Hematopoietic multipotent progenitor cell treated with erythropoietin and hydrocortisone succinate and interleukin-3 and kit ligand, for 8 days (in vitro differentiated cells): ENCODE measurements at places on chromosomes 3 and 15.

GRCh38 chr3:147015334-147015733 is 391.0 kb downstream of the ZIC4 start:
- DNase-seq, result no peak

GRCh38 chr15:61938249-61938648 is 122.0 kb downstream of the VPS13C start:
- DNase-seq, result no peak

GRCh38 chr15:54772663-54773062 is 424.1 kb downstream of the RSL24D1 start:
- DNase-seq, result no peak

DNA sequence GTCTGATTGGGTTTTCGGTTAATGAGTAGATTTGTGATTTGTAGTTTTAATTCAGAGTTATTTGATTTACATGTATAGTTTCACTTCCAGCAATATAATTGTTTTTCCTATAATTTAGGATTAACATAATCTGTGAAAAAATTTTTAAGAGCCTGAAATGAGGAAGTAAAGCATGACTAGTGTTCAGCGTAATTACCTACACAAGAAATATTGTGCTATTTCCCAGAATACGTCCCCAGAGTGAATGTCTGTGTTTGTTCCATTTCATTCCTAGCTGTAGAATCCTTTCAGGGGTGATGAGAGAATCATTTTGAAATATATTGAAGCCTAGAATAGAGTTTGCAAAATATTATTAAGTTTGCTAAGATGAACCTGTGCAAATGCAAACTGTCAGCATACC is 247.1 kb downstream of the BBX start:
- DNase-seq, result no peak

- peak; percentile 57 for DNase-seq
These were observed 30.5 kb upstream of the CCNL1 start for GRCh38 chr3:157190380-157190872.

DNA sequence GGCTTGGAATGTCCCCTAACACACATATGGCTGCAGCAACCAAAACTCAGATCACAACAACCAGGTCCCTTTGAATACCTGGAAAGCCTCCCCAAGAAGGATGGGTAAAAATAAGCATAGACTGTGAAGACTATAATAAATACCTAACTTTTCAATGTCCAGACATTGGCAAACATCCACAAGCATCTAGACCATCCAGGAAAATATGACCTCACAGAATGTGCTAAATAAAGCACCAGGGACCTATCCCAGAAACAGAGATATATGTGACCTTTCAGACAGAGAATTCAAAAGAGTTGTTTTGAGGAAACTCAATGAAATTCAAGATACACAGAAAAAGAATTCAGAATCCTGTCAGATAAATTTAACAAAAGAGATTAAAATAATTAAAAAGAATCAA is 109.2 kb downstream of the NEDD4 start:
- no peak for DNase-seq

DNA sequence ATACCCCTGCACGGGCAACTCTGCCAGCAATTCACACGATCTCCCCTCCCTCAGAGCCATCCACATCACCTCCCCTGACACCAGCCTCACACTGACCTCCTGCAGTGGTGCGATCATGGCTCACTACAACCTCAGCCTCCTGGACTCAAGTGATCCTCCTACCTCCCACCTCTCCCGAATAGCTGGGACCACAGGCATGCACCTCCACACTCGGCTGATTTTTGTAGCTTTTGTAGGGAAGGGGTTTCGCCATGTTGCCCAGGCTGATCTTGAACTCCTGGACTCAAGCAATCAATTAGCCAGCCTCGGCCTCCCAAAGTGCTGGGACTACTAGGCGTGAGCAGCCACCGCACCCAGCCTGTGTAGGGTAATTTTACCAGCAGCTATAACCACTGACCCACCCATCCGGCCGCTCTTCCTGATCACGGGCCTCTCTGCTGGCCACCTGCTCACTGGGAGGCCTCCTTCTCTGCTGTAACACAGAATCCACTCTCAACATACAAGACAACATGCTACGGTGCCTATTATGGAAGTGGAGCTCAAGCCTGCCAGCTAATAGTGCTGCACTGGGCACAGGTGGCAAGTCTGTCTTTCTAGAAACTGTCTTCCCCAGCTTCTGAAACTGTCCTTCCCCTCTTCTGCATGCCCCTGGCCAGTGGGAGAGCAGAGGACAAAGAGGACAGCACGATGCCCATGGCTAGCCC is 4.6 kb downstream of the GP9 start:
- no peak for DNase-seq

- peak; percentile 42 for DNase-seq
These were observed 105.1 kb downstream of the MEX3B start for GRCh38 chr15:81940467-81941451.

DNA sequence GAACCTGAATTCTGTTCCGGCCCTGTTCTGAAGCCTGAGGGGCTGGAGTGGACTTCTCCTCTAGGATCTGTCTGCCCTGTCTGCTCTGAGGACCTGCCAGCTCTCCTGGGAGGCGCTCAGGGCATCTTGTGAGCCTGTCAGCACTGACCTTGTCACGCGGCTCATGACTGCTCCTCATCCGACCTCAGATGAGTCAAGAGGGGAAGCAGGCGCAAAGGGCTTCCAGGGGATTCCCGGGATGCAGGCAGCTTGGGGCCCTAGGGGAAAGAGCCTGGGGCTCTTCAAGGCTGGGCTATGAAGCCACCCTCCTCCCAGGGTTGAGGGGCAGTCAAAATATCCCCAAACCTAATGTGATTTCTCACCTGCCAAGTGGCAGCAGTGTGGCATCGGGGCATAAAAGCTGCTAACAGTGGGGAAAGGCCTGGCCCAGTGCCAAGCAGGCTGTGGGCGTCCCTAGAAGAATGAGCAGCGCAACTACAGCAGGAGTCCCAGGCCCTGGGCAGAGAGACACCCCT is 27.6 kb upstream of the ANKDD1A start:
- peak; percentile 47 for DNase-seq

GRCh38 chr3:37082317-37082716 is 89.0 kb downstream of the MLH1 start:
- no peak for DNase-seq

DNA sequence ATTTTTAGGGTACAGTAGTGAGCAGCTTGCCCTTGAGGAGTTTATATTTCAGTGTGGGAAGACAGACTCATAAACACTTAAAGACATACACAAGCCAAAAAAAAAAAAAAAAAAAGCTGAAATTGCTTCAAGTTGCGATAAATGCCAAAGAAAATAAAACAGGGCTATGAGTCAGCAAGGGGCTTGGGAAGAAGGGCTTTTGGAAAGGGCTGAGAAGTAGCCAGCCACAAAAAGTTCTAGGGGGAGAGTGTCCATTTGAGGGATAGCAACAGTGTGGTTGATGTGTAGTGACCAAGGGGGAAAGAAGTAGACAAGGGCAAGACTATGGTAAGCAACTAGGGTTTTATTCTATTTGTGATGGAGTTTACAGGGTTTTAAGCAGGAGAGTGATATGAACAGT is 185.5 kb downstream of the ADAMTS9 start:
- no peak for DNase-seq

GRCh38 chr15:68431792-68432401 is at the start of gene ITGA11:
Gene ITGA11, minus strand, starts transcription at chr15:68432163. Its CDS starts 97 bp downstream, at chr15:68432066.
- no peak for DNase-seq

- no peak for DNase-seq
These were observed 93.7 kb downstream of the SHQ1 start for GRCh38 chr3:72754582-72754981.

DNA sequence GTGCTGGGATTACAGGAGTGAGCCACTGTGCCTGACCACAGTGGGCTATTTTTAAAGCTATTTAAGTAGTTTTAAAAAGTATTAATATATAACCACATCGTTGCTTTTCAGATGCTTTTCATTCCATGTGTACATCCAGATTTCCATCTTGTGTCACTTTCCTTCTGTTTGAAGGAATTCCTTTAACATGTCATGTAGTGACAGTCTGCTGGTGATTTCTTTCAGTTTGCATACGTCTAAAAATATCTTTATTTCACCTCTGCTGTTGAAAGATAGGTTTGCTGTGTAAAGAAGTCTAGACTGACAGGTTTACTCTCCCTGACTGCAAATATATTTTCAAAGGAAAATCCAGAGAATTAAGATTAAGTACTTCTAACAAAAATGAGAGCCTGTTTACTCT is 12.2 kb downstream of the FAM240A start:
- no peak for DNase-seq

DNA sequence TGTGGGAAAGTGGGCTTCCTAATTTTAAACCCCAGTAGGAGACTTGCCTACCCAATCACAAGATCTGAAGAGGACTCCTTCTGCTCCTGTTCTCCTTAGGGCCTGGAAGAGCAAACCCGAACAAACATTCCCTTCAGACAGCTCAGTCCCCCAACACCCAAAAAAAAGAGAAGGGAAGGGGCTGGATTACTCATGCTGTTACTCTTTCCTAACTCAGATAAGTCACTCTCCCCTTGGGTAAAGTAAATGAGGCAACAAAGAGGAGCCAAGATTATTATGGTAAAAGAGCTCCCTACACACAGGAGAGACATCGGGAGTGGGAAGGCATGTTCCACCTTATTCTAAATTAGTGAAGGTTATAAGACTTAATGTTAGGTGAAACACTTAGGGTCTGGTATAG is 18.1 kb upstream of the LEKR1 start:
- no peak for DNase-seq

- no peak for DNase-seq
These were observed 34.6 kb downstream of the PDCD10 start for GRCh38 chr3:167700046-167700445.

DNA sequence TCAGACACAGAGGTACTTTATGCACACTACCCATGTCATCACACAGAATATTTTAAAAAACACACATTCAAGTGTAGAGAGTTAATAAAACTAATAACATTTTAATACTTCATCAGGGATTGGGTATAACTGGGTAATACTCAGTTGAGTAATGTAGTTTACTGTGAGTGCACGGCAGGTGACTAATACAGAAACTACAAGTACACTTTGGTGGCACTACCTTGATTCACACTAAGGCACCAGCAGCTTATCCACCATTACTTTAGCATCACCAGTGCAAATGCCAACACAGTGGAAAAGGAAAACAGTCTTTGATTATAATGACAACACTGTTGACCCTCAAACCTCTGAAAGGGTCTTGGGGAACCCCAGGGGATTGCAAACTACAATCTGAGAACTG is 33.6 kb downstream of the ZNF280D start:
- DNase-seq, result no peak

DNA sequence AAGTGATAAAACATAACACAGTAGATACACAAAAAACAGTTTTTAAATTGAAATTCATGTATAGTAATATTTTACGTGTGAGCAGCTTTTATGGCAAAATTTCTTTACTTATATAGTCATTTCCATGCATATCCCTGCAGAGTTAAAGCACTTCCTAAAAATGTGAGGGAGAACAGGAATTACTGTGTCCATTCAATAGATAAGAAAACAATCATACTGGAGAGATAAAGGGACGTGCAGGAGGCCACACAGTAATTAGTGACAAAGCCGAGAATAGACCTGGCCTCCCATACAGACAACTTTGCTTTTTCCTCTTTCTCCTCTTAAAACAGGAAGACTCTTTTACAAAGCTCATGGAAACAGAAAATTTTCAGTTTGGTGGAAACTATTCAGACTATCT is 247.5 kb downstream of the CDIN1 start:
- DNase-seq, result no peak

DNA sequence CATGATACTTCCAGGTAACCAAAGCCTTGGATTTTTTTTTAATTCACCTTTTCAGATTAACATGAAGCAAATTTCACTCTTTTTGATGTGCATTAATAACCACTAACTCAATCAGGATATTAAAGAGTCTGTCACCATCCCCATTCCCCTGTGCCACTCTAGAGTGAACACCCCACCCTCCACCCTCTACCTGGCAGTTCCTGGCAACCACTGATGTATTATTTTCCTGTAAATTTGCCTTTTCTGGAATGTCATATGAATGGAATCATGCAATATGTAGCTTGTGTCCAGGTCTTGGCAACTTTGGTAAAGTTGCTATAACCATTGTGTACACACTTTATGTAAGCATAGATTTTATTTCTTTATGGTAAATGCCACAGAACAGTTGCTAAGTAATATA is 627.6 kb downstream of the MCTP2 start:
- DNase-seq, result no peak

GRCh38 chr3:112776836-112777235 is 69.8 kb downstream of the CD200R1L start:
- no peak for DNase-seq

GRCh38 chr3:16504242-16504641 is 9.3 kb downstream of the RFTN1 start:
- DNase-seq, result no peak

DNA sequence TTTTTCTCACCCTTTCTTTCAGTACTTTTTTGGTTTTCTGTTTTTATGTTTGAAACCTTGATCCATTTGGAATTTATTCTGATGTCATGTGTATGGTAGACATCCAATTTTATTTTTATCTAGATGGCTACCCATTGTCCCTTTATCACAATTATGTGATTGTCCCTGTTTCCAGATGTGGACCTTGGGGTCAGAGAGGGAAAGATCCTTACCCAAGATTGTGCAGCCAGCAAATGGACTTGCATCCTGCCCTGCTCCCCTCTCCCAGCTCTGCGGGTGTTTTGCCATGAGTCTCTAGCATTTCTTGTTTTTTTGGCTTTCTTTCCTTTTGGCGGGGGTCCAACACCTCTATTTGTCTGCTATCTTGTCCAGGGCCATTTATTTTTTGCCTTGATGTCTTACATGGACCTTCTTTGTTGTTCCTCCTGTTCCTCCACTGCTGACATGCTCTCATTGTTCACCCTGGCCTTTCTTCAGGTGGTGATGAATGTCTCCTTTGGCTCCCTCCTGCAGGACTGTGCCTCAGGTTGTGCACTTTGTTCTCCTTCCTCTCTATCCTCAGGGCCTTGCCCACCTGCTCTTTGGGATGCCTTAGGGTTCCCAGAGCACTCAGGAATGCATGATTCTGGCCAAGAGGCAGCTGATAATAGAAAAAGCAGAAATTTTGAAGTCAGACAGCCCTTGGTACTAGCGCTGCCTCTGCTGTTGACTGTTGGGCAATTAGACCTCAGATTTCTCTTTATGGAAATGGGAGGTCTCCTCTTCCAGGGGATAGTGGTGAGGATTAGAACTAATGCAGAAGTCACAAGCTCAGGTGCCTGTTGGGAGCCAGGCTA is 84.3 kb downstream of the EEFSEC start:
- no peak for DNase-seq

DNA sequence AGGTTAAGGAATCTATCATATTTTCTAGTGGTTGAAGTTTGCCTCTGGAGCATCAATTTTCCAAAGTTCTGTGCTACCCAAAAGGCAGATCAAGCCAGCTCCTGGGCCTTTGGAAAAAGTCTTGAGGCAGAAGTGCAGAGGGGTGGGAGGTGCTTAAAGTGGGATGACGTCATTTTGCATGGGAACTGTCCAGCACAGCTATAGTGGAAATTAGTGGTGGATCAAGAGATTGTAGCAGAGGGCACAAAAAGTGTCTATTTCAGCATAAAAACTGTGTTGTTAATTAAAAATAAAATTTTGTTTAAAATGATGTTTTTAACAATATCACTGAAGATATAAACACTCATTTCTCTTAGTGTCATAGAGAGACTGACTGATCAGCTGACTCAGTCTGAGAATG is 221.9 kb downstream of the LRRN1 start:
- peak; percentile 28 for DNase-seq

GRCh38 chr15:81195339-81195864 is 1.3 kb upstream of the IL16 start:
- DNase-seq, result no peak
